ENCODE measurements at places on chromosomes 6 and 20.

GRCh38 chr20:8153281-8153908 lies 21.3 kb downstream of the PLCB1 start:
- no peaks in the 10 kb centered on the region for H3K27me3 ChIP-seq
- no peak overlapping the region for H3K27ac ChIP-seq
- no peak overlapping the region for H3K4me3 ChIP-seq
- no peaks in the 10 kb centered on the region for H3K4me1 ChIP-seq

DNA sequence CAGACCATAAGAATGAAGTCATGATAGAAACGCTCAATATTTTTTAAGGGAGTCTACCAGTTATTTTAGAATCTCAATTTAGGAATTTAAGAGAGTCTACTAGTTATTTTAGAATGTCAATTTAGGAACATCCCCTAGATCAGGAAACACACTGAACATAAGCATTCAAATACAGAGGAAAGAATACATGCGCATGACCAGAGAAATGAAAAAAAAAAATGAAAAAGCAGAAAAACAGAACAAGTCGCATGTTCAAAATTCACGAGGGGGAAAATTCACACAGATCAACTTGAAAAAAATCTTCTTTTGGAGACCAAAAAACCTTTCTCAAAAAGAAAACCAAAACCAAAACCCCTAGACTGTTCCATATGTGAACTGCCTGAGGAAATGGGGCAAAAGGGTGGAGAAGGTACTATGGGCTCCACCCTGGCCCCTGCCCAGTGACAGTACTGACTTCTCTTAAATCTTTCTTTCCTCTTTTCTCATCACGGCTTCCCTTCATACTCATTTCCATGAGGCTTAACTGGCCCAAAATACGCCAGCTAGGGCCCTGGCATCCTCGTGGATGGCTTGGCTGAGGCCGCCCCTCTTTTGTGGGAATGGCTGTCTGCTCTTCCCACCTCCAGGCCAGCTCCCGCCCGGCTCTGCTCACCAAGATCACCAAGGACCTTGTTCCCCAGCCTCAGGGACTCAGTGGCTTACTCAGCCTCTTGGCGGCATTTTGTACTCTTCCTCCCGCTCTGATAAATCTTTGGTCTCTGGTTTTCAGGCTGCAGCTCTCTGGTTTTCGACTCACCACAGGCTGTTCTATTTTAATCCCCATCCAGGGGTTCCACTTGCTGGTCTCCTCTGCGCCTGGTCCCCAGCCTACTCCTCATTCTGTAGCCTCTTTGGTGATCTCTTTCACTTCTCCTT lies 11.2 kb downstream of the ZBTB2 start:
- no peak overlapping the region for H3K4me3 ChIP-seq
- H3K27me3 ChIP-seq: no peaks in the 10 kb centered on the region
- peaks cover 2% of the 10 kb centered on the region for H3K4me1 ChIP-seq
- no peak overlapping the region for H3K27ac ChIP-seq
- H3K36me3 ChIP-seq: no peaks in the 10 kb centered on the region
- DNase-seq: no peak

DNA sequence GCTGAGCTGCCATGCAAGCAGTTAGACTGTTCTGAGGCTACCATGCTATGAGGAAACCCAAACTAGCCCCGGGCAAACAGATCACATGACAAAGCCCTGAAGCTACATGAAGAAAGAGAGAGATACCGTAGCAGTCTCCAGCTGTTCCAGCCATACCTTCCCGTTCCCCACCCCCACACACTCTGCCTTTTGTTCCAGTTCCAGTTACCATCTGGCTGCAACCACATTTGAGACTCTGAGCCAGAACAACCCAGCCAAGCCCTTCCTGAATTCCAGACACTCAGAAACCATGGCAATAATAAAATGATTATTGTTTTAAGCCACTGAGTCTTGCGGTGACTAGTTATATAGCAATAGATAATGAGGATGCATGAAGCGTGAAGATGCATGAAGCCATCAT lies 28.3 kb downstream of the RIN2 start:
- H3K27me3 ChIP-seq: no peaks in the 10 kb centered on the region
- no peaks in the 10 kb centered on the region for H3K36me3 ChIP-seq
- DNase-seq: no peak
- H3K27ac ChIP-seq: no peak overlapping the region
- peaks cover 2% of the 10 kb centered on the region for H3K4me1 ChIP-seq

DNA sequence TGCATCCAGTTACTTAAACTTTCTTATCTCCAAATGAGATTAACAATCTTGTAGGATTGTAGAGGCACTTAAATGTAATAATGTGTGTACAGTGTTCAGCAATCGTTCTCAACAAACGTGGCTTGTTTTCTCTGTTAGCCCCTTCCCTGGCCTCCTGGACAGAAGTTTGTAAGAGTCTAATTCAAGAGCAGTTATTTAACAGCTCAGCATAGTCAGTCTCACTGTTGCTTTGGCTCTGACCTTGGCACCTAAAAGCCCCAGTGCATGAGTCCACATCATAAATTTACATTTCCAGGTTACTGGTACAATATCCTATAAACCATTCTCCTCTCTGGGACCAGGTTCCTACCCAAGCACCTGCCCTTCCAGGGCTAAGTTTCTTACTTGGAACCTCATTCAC lies 11.5 kb upstream of the PHF3 start:
- no peaks in the 10 kb centered on the region for H3K4me1 ChIP-seq
- no peak overlapping the region for H3K4me3 ChIP-seq
- H3K36me3 ChIP-seq: no peaks in the 10 kb centered on the region
- no peak for DNase-seq
- H3K27me3 ChIP-seq: no peaks in the 10 kb centered on the region

GRCh38 chr6:87806099-87806498 lies 104.1 kb upstream of the AKIRIN2 start:
- no peak overlapping the region for H3K4me3 ChIP-seq
- H3K27ac ChIP-seq: no peak overlapping the region
- no peaks in the 10 kb centered on the region for H3K27me3 ChIP-seq

DNA sequence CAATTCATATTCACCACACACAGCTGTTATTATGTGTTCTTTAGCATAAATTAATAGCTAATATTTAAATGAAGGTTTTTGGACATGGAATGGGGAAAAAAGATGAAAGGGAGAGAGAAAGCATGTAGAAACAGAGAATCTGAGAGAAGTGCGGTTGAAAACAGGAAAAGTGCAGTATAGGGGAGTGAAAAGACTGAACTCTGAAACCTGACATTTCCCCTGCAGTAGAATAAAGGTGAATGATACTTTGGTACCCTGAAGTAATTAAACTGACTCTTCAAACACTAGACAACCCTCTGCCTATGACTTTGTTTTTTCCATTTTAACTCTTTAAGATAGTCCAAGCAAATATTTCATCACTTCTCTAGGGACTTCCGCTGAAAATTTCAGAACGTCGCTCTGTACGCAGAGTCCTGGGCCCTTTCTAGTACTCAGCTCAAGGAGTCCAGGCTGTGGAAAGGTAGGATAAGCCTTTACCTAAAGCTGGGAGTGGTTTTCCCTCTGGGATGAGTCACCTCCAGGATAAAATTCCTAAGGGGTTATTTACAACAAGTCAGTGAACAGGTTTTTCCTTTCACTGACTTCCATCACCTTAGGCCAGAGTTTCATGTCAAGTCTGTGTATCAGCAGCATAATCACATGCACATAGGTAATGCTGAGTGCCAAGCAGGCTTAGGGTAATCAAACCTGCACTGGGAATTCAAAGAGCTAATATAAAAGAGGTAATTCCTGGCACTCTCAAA lies 614.5 kb downstream of the PKHD1 start:
- H3K36me3 ChIP-seq: no peaks in the 10 kb centered on the region
- DNase-seq: no peak
- no peaks in the 10 kb centered on the region for H3K27me3 ChIP-seq

DNA sequence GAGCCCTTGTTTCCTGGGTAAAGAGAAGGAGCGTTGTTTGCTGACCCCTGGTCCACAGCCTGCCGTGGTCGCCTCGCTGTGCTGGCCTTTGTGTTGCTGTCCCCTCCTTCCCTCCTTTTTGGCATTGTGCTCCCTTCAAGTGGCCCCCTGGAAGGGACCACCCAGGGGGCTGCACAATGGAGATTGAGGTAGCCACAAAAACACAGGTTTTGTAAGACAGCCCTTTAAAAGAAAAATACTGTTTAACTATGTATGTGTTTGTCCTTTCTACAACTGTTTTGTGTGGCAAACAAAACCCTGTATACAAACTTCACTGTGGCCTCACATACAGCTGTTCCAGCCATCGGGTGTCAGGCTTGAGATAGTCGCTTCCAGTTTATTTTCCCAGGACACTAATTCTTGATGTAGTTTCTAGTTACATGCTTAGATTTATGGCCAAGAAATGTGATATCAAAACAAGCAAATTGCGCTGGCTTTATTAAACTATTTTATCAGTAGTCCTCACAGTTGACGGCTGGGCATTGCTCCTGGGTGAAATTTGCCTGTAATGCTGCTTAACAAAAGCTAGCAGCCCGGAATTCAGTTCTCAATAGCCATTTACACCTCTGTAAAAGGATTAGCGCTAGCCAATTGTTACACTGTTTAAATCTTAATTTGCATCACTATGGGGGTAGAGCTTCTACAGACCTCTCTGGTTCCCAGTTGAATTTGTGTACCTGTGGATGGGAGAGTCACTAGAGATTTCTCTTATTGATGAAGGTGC lies 64.1 kb downstream of the KIZ start:
- peaks cover 23% of the 10 kb centered on the region for H3K4me1 ChIP-seq
- peak overlapping the region; percentile 87 for H3K27ac ChIP-seq
- no peaks in the 10 kb centered on the region for H3K27me3 ChIP-seq
- H3K36me3 ChIP-seq: no peaks in the 10 kb centered on the region
- H3K4me3 ChIP-seq: peak overlapping the region; percentile 51

DNA sequence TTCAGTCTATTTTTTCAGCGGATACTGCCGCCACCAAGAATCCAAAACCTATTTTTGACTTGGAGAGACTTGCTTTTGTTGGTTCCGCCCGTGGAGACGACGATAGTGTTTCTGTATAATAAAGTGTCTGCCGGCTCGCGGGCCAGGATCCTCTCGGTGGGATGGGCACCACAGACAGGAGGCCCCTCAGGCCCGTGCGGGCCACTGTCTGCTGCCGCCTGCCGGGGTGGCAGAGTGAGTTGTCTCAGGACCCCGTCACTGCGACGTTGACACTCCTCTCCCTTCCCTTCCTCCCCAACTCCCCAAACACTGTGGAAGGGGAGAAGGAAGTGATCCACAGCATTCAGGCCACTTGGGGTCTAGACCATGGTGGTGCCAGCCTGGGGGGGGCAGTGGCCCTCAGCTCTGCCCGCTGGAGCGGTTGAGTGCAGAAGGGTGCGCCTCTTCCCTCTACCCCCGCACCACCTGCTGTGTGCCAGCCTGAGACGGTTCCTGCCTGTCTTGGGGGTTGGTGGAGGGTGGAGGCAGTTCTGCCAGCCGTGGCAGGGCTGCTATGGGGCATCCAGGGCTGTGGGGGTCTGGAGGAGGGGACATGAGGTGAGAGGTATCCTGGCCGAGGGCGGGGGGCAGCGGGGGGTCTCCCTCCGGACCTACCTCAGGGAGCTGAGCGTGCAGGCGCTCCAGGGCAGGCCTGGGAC lies 17.5 kb downstream of the RBM38 start:
- no peaks in the 10 kb centered on the region for H3K4me1 ChIP-seq
- no peak overlapping the region for H3K27ac ChIP-seq
- no peak overlapping the region for H3K4me3 ChIP-seq
- peaks cover 8% of the 10 kb centered on the region for H3K36me3 ChIP-seq
- no peaks in the 10 kb centered on the region for H3K27me3 ChIP-seq

DNA sequence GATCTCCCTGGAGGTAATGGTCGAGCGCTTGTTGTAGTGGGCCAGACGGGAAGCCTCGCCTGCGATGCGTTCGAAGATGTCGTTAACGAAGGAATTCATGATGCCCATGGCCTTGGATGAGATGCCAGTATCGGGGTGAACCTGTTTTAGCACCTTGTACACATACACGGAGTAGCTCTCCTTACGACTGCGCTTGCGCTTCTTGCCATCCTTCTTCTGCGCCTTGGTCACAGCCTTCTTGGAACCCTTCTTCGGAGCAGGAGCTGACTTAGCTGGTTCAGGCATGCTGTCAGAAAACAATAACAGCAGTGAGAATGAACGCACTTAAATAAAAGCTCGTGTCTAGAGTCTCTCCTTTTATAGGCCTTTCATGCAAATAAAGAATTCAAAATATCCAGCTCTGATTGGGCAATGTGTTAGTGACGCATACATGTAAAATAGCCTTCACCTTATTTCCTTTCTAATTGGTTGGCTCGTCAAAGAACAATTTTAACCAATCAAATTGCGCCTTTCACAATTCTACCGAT lies 129.2 kb downstream of the HFE start:
- H3K27me3 ChIP-seq: no peaks in the 10 kb centered on the region
- no peaks in the 10 kb centered on the region for H3K36me3 ChIP-seq
- H3K4me1 ChIP-seq: no peaks in the 10 kb centered on the region
- peak overlapping the region; percentile 89 for H3K4me3 ChIP-seq
- no peak for DNase-seq

DNA sequence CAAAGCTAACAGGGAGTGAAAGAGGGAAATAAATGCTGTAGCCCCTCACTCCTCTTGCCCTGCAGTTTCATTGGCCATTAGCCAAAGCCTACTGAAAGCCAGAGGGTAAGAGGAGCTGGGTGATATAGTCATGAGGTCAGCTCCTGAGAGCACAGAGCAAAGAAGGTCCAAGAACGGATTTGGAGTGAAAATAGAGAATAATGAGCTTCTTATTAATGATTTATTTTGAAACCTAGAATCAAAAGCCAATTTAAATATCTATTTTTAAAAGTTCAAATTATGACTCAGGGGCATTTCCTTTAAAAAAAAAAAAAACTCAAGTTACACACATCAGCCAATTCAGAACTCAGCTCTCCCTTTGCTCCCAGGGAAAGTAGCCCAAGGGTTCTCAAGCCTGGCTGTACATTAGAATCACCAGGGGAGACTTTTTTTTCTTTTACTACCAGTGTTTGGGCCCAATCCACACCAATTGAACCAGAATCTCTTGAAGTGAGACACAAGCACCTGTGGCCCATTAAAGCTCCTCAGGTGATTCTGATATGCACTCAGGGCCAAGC lies 79.1 kb downstream of the SNAP25 start:
- H3K4me3 ChIP-seq: no peak overlapping the region
- no peak overlapping the region for H3K27ac ChIP-seq
- H3K36me3 ChIP-seq: no peaks in the 10 kb centered on the region
- H3K27me3 ChIP-seq: no peaks in the 10 kb centered on the region
- no peak for DNase-seq

- no peaks in the 10 kb centered on the region for H3K27me3 ChIP-seq
- H3K36me3 ChIP-seq: no peaks in the 10 kb centered on the region
- no peak overlapping the region for H3K27ac ChIP-seq
- no peaks in the 10 kb centered on the region for H3K4me1 ChIP-seq
- DNase-seq: peak; percentile 48
These were observed 46.7 kb upstream of the MOCS1 start for GRCh38 chr6:39980839-39981580.
